Astrocyte (in vitro differentiated cells and primary cell): ENCODE measurements at places on chromosomes 7 and 10.

DNA sequence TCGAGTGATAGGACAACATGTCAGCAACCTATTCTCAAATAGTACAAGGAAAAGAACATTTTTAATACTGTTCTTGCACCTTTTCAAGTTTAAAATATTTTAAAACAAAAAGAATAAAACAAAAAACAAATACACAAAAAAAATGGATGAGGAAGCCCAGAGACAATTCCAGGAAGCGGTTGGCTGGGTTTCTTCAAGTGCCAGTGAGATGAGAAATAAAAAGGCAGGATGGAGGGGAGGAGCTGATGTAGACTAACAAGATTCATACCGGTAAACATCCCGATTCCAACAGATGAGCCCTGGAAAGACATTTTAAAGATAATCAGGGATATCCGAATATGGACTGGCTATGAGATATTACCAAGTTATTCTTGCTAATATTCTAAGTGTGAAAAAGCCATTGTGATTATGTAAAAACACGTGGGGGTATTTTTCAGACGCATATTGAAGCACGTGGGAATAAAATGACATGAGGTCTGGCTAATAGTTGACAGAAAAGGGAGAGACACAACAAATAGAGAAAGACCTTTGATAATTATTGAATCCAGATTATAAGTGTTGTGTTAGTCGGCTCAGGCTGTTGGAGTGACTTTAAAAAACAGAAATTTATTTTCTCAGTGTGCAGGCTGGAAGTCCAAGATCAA is 101.3 kb upstream of the LRRC4 start:
- DNase-seq, result no peak

DNA sequence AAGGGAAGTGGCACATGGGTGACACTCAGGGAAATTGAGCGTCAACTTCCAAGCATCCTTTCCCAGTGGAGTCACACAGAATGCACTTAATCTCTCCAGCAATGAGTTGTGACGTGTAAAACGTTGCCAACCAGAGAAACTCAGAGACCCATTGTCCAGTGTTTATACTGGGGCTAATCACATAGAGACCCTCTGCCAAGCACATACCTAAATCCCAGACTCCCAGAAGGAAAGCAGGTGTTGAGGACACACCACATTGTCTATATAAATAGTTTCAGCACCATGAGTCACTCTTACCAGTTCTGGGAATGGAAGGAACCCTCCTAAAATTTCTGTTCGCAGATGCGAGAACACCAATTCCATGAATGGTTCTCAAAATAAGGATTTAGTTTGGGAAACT is 76.4 kb upstream of the BET1 start:
- peak; percentile 72 for DNase-seq

DNA sequence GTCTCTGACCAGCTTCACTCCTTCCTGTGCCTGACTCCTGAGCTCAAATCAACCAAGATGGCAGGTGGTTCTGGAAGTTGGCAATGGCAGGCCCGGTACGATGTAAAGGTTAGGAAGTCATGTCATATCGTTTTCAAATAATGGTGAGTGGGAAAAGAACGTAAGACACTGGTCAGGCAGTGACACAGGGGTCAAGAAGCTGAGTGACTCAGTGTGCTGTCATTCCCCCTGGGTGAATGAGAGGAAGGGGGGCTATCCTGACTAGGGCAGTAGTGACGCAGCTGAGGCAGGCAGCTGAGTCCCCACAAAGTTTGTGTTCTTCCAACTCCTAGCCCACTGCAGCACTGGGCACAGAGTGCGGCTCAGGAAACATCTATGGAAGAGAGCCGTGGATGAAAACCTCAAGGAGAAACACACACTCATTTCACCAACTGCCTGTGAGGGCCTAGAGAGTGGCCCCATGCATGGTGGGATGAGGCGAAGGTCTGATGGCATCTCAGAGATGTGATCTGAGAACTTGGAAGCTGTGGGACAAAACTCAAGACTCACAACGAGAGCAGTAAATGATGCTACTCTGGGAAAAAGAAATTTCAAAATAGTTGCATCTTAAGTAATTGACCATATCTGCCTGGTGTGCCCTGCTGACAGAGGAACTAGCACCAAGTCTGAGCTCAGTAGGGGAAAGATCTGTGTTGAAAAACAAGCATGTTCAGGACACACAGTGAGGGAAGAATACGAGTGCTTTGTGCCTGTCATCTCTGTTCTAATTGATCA is 23.2 kb downstream of the CREB3L2 start:
- peak; percentile 99 for DNase-seq

- DNase-seq, result no peak
Observed at GRCh38 chr7:35695473-35695850, 527 bp upstream of the HERPUD2 start.

DNA sequence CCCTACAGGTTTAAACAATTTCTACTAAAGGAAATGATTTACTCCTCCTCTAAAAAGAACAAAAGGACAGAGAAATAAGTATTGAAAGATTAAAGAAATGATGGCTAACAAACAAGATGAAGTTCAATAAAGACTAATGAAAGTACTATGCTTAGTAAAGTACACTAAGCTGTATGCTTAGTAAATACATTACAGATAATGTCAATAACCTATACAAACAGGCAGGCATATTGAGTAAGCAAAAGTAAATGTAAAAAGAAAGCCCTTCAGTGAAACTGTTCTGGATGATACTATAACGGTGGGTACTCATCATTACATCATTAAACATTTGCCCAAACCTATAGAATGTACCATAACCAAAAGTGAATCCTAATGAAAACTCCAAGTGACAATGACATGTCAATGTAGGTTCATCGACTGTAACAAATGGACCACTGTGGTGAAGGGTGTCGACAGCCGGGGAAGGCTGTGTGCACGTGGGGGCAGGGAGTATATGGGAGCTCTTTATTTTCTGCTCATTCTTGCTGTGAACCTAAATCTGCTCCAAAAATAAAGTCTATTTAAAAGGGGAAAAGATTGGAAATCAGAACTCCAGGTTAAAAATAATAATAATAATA is 34.0 kb downstream of the CYTH3 start:
- DNase-seq, result no peak

GRCh38 chr7:132189881-132190280 is 386.4 kb downstream of the PLXNA4 start:
- DNase-seq, result no peak

DNA sequence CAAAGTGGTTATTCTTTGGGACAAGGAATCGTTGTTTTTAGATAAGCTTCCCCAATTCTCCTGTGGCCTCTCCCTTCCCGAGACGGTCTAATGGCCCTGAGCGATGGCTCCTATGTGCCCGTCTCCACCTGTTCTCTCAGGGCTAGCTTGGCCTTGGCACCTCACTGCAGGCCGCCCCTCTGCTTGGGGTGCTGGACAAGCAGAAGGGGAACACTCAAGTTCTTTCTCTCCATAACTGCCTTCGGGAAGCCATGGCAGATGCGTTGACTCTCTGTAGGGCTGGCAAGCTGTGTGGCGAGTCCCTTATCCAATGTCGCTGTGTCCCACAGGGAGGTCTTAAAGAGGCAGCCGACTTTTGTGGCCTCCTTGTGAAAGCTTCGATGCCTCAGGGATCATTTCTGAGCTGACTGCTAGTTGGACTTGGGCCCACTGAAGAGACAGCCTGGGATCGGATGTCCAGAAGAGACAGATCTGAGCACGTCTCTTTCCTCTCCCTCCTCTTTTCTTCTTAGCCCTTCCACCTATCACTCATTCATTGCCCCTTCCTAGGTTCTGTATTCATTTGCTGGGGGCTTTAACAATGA is 70.8 kb downstream of the GRK5 start:
- no peak for DNase-seq

DNA sequence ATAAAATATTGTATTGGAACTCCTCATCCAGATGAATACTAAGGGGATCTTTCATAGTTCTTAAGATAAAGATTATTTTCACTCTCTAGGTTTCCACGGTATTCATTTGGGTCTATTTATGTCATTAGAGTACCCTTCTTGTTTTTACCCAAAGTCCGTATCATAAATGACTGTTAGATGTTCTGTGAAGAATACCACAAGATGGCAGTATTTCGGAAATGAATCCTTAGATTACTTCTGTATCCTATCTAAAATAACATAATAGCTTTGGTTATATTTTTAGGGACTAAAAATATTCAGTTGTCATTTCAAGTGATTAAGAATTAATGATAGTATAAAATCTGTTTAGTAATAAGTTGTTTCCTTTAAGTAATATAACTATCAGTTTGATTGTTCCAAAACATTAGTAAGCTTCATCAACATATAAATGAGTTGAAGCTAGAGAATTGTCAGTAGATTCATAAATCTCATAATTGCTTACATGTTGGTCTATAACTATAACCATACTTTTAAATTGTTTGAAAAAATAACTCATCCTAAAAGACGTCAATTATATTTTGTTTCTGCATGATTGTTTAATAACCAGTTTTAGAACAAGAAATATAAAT is 337.5 kb upstream of the KCND2 start:
- peak; percentile 5 for DNase-seq

DNA sequence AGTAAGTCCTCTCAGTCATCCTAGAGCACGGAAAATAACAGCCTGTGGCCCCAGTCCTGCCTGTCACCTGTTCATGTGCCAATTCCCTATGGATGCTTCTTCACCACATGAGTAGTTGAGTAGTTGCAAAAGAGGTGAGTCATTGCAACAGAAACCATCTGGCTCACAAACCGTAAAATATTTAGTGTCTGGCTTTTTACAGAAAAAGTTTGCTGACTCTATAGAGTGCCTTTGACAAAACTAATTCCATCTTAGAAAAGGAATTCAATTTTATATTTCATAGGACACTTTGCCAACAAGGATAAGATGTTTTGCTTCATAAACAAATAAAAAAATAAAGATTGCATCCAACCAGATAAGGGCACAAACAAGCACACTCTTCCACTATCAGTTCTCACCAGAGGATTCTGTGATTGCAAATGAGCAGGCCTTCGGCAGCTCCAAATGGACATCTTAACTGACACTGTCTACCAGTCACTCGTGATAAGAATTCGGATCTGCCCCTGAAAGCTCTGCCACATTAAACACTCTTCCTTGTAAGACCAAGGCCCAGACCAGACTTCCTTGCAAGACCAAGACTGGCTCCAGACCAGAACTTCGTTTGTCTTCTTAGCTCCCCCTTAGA is 242.7 kb upstream of the SEMA3C start:
- DNase-seq, result peak; percentile 99

GRCh38 chr10:43998021-43998809 is 349.5 kb upstream of the ZNF32 start:
- peak; percentile 71 for DNase-seq

GRCh38 chr7:128378637-128379036 is 17.1 kb upstream of the PRRT4 start:
- DNase-seq, result no peak

DNA sequence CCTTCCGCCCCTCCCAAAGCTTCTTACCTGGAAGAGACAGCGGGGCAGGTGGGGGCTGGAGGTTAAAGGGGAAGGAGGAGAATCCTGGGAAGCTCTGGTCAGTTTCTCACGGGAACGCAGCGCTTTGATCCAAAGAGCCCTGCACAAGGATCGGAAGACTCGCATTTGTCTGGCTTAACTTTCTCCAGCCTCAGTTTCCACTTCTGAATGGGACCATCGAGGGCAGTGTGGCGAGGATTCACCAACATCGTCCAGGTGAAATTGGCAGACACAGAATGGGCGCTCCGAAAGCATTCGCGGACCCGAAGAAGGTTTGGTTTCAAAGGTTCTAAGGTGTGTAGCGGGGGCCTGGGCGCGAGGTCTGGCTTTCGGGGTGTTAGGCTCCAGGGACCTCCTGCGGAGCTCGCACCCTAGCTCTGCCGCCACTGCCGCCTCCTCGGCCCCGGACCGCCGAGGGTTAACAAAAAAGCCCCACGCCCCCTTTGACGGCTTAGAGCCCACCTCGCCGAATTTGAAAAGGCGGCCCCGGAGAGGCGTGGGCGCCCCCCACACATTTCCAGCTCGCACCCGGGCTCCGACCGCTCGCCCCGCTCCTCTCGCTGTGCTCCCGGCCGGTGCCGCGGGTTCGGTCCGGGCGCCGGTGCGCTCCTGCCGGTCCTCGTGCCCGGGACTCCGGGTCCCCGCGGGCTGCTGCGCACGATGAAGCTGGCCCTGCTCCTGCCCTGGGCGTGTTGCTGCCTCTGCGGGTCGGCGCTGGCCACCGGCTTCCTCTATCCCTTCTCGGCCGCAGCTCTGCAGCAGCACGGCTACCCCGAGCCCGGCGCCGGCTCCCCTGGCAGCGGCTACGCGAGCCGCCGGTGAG is at the start of gene COL26A1:
Gene COL26A1, plus strand, starts transcription at position 542 of the 862 bp plus-strand sequence. Its CDS starts 158 bp downstream, at position 700.
- DNase-seq, result no peak

DNA sequence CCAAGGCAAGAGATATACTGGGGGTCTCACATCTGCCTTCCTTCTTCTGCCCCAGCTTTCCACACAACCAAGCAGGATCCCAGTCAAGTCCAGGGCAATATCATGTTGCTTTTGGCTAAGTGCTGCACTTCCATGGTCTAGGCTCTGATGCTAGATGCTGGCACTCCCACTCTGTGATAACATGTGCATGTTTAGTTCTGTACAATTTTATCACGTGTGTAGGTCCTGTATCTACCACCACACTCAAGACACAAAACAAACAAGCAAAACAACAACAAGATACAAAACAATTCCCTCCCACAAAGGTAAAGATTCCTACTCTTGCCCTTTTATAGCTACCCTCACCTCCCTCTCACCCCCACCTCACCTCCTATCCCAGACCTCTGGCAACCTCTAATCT is 105.6 kb upstream of the HABP2 start:
- DNase-seq, result no peak

GRCh38 chr10:98632456-98633150 is 185.9 kb upstream of the HPS1 start:
- no peak for DNase-seq

GRCh38 chr7:156383526-156383925 is 257.0 kb upstream of the RNF32 start:
- DNase-seq, result no peak

DNA sequence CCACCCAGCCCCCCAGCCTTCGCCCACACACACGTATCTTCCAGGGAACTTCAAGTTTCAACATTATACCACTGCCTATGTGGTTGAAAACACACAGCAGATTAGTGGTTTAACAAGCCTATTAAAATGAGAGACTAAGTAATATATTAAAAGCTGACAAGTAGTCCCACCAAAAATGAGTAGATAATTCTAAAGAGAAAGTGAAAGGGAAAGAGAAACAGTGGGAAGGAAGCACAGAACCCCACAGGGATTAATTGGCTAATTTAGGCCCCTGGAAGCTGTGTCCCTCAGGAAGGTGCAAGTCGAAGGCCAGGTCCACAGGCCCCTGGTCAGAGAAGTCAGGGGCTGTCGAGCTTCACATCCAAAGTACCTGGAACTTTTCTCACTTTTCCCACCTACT is 210.5 kb upstream of the YAE1 start:
- DNase-seq, result no peak

DNA sequence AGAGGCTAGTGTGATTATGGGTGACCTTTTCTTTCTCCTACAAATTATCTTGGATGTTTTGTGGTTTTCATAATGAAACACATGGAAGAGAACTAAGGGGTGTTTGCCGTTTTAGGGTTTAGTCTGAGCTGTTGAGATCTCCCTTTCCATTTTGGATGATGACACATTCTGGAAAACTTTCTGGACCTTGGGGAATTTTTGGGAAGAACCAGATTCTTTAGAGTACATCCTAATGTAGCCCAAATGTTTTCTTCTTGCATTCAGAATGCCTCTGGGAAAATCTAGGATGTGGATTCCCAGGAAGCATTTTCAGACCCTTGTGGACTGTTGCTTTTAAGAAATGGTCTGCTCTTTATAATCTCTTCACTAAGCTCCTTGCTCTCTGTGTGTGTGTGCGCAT is 165.7 kb downstream of the SORCS3 start:
- no peak for DNase-seq
